ENCODE measurements at places on chromosomes 13 and 19.

DNA sequence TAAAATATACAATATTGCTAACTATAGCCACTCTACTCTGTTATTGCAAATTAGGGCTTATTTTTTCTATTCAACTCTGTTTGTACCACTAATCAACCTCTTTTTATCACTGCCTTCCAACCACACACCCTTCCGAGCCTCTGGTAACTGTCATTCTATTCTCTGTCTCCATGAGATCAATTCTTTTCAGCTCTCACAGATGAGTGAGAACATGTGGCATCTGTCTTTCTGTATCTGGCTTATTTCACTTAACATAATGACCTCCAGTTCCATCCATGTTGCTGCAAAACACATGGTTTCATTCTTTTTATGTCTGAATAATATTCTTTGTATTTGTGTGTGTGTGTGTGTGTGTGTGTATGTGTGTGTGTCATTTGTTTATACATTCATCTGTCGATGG, 350.1 kb upstream of the DACH1 start:
- no peak for DNase-seq

DNA sequence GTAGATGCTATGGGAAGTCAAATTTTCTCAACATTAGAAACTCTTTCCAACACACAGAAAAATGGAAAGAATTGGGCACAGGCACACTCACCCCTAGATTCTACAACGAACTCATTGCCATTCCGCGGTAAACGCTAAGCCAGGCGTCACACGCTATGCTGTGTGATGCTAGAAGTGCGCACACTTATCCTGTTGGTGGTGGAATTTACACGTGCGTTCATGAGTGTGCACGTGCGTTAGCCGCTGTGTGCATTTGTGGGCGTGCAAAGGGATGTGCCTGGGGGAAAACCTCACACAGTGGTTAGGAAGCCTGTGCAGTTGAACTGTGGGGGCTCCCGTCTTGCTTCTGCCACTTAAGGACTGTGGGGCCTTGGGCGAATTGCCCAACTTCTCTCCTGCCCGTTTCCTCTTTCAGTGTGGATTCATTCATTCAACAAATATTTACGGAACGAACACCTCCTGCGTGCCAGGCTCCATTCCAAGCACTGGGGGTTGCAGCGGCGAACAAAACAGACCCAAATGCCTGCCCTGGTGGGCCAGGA, 7.7 kb downstream of the NFILZ start:
- peak; percentile 88 for DNase-seq

- no peak for DNase-seq
Measured at GRCh38 chr19:21587117-21587461, 81.7 kb downstream of the ZNF429 start.

GRCh38 chr19:21848706-21849105, 12.7 kb upstream of the ZNF43 start:
- no peak for DNase-seq

DNA sequence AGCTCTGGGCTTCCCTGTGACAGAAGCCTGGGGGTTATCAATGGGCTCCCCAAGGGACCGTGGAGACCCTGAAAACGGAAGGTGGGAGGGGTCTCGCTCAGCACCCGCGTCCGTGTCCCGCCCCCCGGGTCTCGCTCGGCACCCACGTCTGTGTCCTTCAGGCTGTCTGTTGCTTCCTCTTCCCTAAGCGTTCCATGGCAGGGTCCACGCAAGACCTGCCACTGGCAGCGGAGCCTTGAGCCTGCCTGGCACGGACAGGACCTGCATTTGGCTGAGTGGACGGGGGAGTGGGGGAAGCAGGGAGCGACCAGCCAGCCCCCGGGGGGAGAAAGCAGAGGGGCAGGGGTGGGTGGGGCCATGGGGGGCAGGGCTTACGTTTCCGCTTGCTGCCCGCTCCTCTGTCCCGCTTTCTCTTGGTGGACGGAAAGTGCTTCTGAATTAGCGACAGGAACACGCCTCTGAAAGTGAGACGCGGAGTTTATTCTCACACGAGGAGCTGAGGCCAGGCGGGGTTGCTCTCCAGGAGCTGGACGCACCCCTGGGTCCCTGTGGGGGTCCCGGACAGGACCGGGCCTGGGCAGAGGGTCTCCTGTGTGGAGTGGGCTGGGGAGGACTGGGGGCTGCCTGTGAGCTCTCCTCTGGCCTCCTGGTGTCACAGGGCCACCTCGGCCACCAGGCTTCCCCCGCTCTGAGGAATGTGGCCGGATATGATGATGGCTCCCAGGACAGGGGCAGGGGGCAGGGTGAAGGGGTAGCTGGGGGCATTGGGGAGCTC, 12.0 kb downstream of the GPX4 start:
- no peak for DNase-seq

DNA sequence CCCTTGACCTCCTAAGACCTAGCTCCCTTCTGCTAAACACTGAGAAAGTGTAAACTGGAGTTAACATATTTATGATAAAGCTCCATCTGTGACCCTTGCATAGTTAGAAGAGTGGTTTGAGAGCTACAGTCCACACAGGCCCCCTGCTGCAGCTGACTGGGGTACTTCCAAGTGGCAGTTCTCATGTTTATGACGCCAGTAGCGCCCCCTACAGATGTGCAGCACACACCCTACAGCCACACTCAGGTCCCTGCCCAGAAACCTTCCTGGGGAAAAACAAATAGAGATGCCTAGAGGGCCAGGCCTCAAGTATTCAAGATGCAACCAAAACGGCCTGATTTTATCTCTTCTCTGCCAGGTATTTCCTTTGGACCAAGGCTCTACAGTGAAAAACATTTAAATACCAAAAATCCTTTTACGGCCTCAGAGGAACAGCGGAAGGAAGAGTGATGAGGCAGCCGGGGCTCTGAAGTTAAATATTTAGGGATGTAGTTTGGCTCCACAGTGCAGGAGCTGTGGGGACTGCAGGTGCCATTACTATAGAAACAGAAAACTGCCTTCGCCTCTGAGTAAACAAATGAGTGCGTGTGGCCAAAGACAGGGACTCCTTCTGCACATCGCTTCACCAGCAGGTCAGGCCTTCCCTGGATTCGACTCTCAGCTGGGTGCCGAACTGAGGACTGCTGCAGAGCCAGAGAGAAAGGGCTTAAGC, 553.1 kb downstream of the EFNB2 start:
- DNase-seq = no peak

DNA sequence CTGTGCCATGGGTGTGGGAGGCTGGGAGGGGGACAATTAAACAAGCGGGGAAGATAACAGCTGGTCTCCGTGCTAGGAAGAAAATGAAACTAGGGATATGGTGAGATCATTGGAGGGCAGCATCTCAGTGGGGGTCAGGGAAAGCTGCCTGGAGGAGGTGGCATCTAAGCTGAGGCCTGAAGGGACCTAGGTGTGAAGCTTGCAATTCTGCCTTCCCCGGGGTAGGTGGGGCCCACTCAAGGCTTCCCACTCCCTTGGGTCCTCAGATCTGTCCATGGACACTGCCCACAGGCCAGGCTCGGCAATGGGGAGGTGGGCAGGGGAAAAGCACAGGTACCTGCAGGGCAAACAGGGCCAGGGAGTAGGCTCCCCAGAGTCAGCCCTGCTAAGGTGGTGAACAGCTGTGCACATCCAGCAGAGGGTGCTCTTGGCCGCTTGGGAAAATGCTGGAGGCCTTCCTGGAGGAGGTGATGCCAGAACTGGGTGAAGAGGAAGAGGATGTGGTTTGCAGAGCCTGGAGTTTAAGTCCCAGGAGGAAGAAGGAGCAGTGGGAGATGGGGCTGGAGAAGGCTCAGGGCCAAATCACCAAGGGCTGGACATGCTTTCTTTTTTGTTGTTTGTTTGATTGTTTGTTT, 25.7 kb upstream of the CCNE1 start:
- no peak for DNase-seq

DNA sequence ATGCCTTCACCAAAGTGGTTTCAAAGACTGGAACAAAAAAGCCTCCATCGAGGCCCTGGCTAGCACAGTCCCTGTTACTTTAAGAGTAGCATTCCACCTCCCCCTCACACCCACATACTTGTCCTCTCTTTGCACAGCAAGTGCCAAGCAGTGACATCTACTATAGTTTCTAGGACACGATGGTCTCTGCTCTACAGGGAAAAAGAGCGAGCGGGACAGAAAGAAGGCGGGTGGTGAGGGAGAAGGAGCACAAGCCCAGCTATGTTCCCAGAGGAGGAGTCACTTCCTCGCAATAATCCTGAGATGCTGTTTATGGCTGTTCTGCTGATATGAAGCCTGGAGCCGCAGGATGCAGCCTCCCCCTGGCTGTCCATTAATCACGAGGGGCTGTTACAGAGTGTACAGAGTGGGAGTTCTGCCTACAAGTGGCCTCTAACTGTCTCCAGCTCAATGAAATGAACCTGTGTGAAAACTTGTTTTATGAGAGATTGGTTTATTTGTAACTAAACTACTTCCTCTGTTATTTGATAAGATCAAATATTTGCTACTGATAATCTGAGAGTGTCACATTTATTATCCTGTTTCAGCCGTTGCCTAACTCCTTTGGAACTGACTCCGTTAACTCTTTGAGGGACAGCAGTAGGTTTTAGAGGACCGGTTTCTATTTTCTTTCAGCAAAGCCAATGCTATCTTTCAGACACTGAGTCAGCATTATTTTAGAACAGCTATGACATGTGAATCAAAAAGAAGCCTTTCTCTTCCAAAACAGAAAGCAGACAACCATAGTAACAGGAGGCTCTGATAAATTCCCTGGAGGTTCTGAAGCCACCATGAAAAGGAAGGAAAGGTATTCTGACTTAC, 208.0 kb downstream of the SPRY2 start:
- peak; percentile 17 for DNase-seq

GRCh38 chr19:21569494-21569865, 64.1 kb downstream of the ZNF429 start:
- no peak for DNase-seq

GRCh38 chr19:34687348-34687747, 9.9 kb downstream of the ZNF302 start:
- DNase-seq = no peak
